ENCODE measurements at places on chromosomes 12 and 14. TPM values are rescaled to one million over a fixed set of nuclear protein-coding genes. Genes with fewer than 3 reads are reported as not detected.

DNA sequence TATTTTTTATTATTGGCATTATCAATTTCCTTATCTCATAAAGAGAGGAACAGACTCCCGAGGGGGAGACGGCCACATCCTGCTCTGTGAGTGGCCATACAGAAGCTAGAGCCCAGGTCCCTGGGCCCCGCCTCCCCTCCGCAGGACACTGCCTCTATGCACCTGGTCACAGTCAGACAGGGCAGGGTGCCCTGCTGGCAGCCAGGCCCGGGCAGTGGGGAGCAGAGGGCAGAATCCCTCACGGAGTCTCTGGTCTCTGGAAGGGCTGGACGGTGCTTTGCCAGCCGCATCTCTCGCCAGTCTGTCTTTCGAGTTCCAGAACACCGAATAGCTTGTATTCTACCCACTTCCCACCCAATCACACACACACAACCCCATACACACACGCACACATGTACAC lies 16.4 kb upstream of the CACNA2D4 start:
- H3K4me3 ChIP-seq = no peak overlapping the region
- no peaks in the 10 kb centered on the region for H3K36me3 ChIP-seq
- H3K27me3 ChIP-seq = no peaks in the 10 kb centered on the region
- H3K27ac ChIP-seq = no peak overlapping the region

Gene RTL1
- total RNA-seq = not detected

- H3K27me3 ChIP-seq = peaks cover 20% of the 10 kb centered on the region
- no peak overlapping the region for H3K4me3 ChIP-seq
- DNase-seq = no peak
- H3K36me3 ChIP-seq = no peaks in the 10 kb centered on the region
Measured at GRCh38 chr14:89013698-89014568, 189.5 kb downstream of the TTC8 start.

DNA sequence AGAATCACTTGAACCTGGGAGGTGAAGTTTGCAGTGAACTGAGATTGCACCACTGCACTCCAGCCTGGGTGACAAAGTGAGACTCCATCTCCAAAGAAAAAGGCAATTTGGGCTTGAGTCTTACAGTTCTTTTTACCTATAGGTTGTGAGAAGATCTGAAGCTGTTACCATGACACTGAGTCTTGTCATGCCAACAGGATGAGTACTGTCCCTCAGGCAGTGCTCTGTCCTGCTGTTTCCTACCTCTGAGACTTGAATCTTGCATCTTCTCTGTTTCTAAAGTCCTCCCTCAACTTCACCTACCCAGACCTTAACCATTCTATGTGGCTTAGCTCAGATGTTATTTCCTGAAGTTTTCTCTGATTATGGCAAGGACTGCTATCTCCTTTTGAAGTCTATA lies 400.8 kb upstream of the PRICKLE1 start:
- H3K27me3 ChIP-seq = no peaks in the 10 kb centered on the region
- H3K4me1 ChIP-seq = no peaks in the 10 kb centered on the region
- no peaks in the 10 kb centered on the region for H3K36me3 ChIP-seq
- no peak overlapping the region for H3K27ac ChIP-seq
- H3K4me3 ChIP-seq = no peak overlapping the region
- no peak for DNase-seq

Gene CISTR
- not detected for total RNA-seq

Gene CFAP251
- 0.59 TPM for total RNA-seq

- H3K4me1 ChIP-seq = no peaks in the 10 kb centered on the region
- DNase-seq = no peak
- H3K27ac ChIP-seq = no peak overlapping the region
Measured at GRCh38 chr12:88444481-88444880, 135.8 kb downstream of the KITLG start.

Gene LRTM2
- total RNA-seq = not detected

DNA sequence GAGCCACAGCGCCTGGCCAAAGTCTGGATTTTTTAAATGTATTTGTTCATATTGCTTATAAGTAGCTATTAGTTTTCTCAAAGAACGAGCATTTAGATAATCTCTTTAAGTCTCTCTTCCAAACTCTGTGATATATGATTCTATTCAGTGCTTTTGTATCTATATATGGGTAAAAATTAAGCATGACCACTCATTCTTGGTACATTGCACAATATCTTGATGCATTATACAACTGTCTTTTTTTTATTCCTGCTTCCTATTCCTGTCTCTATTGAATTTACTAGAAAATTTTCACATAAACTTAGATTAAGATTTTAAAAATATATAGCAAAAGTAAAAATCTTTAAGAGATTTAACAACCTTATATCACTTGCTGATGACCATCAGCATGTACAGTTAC lies 29.1 kb downstream of the SOCS2 start:
- no peak for DNase-seq
- H3K27ac ChIP-seq = no peak overlapping the region
- peaks cover 10% of the 10 kb centered on the region for H3K27me3 ChIP-seq
- no peaks in the 10 kb centered on the region for H3K4me1 ChIP-seq
- no peaks in the 10 kb centered on the region for H3K36me3 ChIP-seq
- no peak overlapping the region for H3K4me3 ChIP-seq

- H3K27ac ChIP-seq = no peak overlapping the region
- H3K27me3 ChIP-seq = no peaks in the 10 kb centered on the region
- H3K4me1 ChIP-seq = no peaks in the 10 kb centered on the region
- H3K4me3 ChIP-seq = no peak overlapping the region
- H3K36me3 ChIP-seq = no peaks in the 10 kb centered on the region
Measured at GRCh38 chr12:18432206-18432605, 170.9 kb downstream of the PIK3C2G start.

GRCh38 chr14:92945959-92946846 lies 23.3 kb downstream of the CHGA start:
- no peak for DNase-seq
- peaks cover 2% of the 10 kb centered on the region for H3K36me3 ChIP-seq
- H3K27me3 ChIP-seq = no peaks in the 10 kb centered on the region
- no peak overlapping the region for H3K27ac ChIP-seq
- H3K4me1 ChIP-seq = no peaks in the 10 kb centered on the region

Gene TNFAIP2
- 1.8 TPM for total RNA-seq

- H3K27me3 ChIP-seq = peaks cover 22% of the 10 kb centered on the region
- H3K27ac ChIP-seq = no peak overlapping the region
Measured at GRCh38 chr12:3122841-3123678, 45.9 kb downstream of the TSPAN9 start.

Gene TAS2R20
- total RNA-seq = 1.2 TPM

- peaks cover 24% of the 10 kb centered on the region for H3K4me1 ChIP-seq
- no peak overlapping the region for H3K4me3 ChIP-seq
- no peaks in the 10 kb centered on the region for H3K36me3 ChIP-seq
- H3K27me3 ChIP-seq = no peaks in the 10 kb centered on the region
- no peak for DNase-seq
- H3K27ac ChIP-seq = no peak overlapping the region
Measured at GRCh38 chr12:66739940-66740651, 61.2 kb upstream of the GRIP1 start.

DNA sequence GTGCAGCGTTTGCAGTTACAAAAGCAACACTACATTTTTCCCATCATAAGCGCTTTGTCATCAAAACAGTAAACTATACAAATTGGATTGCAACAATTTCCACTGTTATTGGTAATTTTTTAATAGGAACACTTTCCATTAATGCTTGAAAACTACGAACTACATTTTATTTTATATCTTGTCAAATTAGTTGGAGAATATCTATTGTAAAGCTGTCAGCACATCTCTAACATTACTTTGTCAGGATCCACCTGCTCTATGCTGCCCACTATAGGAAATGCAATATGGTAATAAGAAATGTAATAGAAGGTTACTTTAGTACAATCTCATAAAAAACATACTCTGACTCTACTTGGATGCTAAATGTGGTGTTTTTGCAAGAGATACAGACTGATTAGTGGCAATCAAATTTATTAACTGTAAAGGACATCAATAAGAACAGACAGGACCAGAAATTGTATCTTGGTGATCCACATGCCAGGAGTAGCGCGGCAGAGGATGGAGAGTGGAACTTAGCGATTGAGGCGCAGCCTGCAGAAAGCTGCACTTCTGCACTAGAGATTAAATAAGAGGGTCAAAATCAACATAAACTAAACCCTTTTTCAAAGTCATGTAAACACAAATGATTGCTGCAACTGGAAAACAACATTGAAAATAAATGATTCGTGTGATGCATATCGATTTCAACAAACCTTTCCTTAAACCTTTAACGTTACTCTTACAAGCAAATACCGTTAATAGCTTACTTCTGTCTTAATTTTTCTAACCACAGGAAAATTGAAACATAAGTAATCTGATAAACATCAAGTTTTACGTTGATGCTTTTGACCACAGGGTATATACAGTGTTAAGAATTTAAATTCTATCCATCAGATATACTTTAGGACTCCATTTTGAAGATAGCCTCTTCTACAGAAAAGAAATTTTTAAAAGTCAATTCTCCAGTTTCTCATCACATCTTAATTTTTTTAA lies 3.6 kb upstream of the ARID2 start:
- H3K4me3 ChIP-seq = peak overlapping the region; percentile 98
- H3K4me1 ChIP-seq = peaks cover 26% of the 10 kb centered on the region

GRCh38 chr12:52327830-52328500 lies 6.8 kb upstream of the KRT83 start:
- H3K36me3 ChIP-seq = no peaks in the 10 kb centered on the region
- H3K4me1 ChIP-seq = peaks cover 14% of the 10 kb centered on the region
- no peak for DNase-seq
- H3K4me3 ChIP-seq = no peak overlapping the region

DNA sequence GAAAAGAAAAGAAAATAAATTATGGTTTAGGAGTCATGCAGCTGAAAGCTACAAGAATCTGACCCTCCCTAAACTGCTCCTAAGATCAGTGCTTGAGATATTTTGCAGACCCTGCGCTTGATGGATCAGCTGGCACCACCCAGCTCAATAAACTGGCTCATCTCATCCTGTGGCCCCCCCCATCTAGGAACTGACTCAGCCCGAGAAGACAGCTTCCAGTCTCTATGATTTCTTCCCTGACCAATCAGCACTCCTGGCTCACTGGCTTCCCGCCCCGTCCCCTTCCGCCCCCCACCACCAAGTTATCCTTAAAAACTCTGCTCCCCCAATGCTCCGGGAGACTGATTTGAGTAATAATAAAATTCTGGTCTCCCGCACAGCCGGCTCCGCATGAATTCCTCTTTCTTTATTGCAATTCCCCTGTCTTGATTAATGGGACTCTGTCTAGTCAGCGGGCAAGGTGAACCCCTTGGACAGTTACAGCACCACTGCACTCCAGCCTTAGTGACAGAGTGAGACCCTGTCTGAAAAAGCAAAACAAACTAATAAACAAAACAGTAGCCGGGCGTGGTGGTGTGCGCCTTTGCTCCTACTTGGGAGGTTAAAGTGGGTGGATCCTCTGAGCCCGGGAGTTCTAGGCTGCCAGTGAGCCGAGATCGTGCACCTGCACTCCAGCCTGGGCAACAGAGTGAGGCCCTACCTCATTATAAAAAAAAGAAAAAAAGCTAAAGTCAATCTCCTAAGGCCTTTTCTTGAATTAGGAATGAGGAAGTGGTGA lies 24.5 kb upstream of the SPTLC2 start:
- peak overlapping the region; percentile 93 for H3K27ac ChIP-seq
- H3K27me3 ChIP-seq = no peaks in the 10 kb centered on the region
- no peaks in the 10 kb centered on the region for H3K36me3 ChIP-seq
- peaks cover 16% of the 10 kb centered on the region for H3K4me1 ChIP-seq
- H3K4me3 ChIP-seq = peak overlapping the region; percentile 72

Gene SDSL
- total RNA-seq = 3.9 TPM

- H3K4me1 ChIP-seq = peaks cover 2% of the 10 kb centered on the region
- no peaks in the 10 kb centered on the region for H3K27me3 ChIP-seq
- no peak for DNase-seq
- no peaks in the 10 kb centered on the region for H3K36me3 ChIP-seq
Measured at GRCh38 chr12:51897181-51897580, 9.3 kb downstream of the ANKRD33 start.

DNA sequence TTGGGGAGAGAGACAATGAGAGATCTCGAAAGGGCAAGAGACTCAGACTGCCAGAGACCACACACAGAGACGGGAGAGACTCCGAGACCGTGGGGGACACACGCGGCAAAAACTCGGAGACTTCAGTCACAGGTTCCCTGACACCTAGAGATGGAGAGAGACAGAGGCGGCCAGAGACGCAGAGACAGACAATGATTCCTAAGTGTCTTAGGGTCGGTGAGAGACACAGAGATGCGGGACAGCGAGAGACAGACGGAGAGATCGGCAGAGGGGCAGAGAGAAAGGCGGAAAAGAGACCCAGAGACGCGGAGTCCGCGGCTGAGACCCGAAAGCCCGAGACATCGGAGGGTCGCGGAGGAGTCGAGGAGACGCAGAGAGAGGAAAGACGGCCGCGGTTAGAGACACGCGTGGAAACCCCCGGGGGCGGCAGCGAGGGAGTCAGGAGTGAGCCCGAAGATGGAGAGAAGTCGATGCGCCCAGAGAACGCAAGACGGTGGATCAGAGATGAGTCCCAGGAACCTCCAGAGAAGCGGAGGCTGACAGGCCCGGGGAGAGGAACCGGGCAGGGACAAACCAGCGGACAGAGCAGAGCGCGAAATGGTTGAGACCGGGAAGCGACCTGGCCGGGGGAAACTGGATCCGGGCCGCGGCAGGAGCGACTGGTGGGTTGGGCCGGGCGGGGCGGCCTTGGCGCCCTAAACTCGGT lies 7.8 kb downstream of the LHX5 start:
- peaks cover 23% of the 10 kb centered on the region for H3K4me1 ChIP-seq
- DNase-seq = peak; percentile 26
- H3K27ac ChIP-seq = no peak overlapping the region

Gene SLC5A8
- total RNA-seq = not detected

DNA sequence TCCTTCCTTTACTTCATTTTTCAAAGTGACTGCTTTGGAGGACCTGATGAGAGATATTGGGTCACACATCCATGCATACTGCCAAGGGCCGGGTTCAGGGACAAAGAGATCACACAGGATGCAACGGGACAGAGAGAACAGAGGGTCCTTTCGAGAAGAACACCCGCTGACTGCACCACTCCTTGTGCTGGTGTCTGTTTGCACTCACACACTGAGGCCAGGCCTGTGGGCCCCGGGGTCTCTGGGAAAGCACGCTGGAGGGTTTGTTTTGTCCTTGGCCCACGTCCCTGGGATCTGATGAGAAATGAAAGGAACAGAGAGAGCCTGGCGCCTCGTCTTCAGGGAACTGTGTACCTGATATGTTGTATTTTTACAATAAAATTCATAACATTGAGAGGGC lies 42.2 kb downstream of the PAH start:
- no peaks in the 10 kb centered on the region for H3K36me3 ChIP-seq
- no peak overlapping the region for H3K4me3 ChIP-seq
- no peaks in the 10 kb centered on the region for H3K27me3 ChIP-seq
- no peak overlapping the region for H3K27ac ChIP-seq
- DNase-seq = no peak
- H3K4me1 ChIP-seq = no peaks in the 10 kb centered on the region

GRCh38 chr12:42611571-42612230 lies 22.2 kb upstream of the PRICKLE1 start:
- H3K27ac ChIP-seq = no peak overlapping the region
- no peak for DNase-seq
- H3K36me3 ChIP-seq = no peaks in the 10 kb centered on the region
- no peak overlapping the region for H3K4me3 ChIP-seq
- no peaks in the 10 kb centered on the region for H3K4me1 ChIP-seq

GRCh38 chr12:1993871-1994371 lies 10.3 kb downstream of the DCP1B start:
- no peak overlapping the region for H3K4me3 ChIP-seq
- peaks cover 37% of the 10 kb centered on the region for H3K4me1 ChIP-seq
- peak; percentile 21 for DNase-seq
- peaks cover 41% of the 10 kb centered on the region for H3K36me3 ChIP-seq
- no peak overlapping the region for H3K27ac ChIP-seq

- peaks cover 28% of the 10 kb centered on the region for H3K4me1 ChIP-seq
- H3K27ac ChIP-seq = no peak overlapping the region
- no peaks in the 10 kb centered on the region for H3K36me3 ChIP-seq
- H3K4me3 ChIP-seq = no peak overlapping the region
- no peak for DNase-seq
Measured at GRCh38 chr12:6268484-6269157, 41.9 kb upstream of the PLEKHG6 start.

Gene AP1G2
- total RNA-seq = 166 TPM

Measured in activated CD4-positive, alpha-beta T cell treated with anti-CD3 and anti-CD28 coated beads for 36 hours (primary cell).